ENCODE measurements at places on chromosomes 16 and 17. TPM values are rescaled to one million over a fixed set of nuclear protein-coding genes. Genes with fewer than 3 reads are reported as not detected.

DNA sequence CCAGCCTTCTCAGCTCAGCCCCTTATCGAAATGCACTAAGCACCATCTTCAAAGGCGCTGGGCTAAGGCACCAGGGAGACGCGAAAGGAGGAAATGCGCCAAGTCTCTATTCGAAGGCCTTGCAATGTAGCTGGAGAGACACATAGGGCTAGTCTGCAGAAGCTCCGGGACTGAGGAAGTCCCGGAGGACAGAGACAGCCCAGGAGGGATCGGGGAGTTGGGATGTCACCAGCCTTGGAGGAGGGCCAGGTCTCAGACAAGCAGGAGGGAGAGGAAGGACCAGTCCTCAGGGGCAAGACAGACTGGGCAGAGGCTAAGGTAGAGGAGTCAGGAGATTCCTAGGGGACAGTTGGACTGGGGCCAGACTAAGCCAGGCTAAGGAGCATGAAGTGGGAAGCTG is 8.5 kb downstream of the C17orf100 start:
- no peak for DNase-seq

DNA sequence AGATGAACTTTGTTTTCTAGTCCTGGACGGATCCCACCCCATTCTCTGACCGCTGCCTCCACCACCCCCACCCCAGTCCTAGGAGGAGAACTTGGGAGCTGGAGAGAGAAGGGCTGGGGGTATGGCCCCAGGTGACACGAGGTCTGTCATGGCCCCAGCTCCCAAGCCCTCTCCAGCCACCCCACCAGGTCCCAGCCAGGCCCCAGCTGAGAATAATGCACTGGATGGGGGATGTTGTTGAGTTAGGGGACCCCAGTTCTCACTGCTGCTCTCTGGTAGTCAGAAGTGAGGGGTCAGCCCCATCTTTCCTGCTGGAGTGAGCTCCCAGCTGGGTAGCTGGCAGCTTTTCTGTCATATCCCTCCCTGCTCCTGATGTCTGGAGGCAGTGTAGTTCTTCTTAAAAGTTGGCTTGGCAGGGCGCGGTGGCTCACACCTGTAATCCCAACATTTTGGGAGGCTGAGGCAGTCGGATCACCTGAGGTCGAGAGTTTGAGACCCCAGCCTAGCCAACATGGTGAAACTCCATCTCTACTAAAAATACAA is 4.6 kb upstream of the COL1A1 start:
- DNase-seq = no peak

DNA sequence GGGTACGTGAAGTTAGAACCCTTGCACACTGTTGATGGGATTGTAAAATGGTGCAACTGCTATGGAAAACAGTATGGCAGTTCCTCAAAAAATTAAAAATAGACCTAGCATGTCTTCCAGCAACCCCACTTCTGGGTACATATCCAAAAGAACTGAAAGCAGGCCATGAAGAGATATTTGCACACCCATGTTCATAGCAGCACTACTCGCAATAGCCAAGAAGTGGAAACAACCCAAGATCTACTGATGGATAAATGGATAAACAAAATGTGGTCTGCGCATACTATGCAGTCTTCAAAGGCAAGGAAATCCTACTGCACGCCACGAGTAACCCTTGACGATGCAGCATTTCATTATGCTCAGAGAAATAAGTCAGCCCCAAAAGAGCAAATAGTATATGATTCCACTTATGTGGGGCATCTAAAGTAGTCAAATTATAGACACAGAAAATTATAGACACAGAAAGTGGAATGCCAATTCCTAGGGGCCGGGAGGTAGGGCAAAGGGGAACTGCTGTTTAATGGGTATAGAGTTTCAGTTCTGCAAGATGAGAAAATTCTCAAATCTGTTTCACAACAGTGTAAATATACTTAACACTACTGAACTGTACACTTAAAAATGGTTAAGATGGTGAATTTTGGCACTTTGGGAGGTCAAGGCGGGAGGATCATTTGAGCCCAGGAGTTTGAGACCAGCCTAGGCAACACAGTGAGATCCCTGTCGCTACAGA is 17.2 kb downstream of the CORO7 start:
- DNase-seq = no peak

Gene TBC1D3K
- total RNA-seq = not detected

GRCh38 chr16:1895949-1896675 is 22.1 kb downstream of the HS3ST6 start:
- no peak for DNase-seq

Gene HNF1B
- total RNA-seq = 34.8 TPM

DNA sequence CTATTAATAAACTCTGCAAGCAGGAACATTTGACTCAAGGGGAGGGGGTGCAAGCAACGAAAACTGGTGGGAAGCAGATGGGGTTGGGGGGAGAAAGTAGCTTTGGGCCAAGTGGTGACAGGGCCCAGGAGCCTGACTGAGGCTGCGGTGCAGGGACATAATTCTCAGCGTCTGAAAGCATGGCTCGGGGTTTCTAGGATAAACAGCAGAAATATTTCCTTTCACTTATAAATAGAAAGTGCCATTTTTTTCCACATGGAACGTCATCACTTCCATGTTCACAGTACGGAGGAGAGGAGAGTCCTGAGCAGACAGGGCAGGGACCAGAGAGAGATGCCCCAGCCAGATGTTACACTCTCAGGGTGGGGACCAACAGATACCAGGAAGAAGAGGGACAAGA is 197.1 kb downstream of the ZFHX3 start:
- no peak for DNase-seq

DNA sequence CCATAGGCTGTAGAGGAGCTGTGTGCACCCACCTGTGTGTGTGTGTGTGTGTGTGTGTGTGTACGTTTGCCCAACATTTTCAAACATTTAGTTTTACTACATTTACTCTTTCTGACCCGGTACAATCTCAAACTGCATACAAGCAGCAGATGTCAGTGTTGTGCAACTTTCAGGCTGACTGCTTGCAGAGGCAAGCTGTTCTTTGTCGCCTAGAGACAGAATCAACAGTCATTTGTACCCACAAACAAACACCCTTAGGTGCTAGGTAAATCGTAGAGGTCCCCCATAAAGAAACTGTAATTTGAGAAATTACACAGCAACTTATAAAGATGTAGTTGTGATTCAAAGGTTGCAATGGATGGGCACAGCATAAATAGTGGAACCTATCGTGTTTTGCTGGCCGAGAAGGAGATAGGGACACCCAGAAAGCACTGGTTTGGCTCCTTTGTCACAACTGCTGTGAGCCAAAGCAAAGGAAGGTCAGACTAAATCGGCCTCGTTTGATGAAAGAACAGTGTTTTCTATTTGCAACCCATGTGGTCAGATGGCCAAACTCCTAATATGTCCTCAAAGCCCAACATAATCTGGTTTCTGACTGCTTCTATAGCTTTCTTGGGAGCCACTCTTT is 478.4 kb downstream of the TOX3 start:
- DNase-seq = peak; percentile 31

GRCh38 chr16:88403794-88404581 is 21.2 kb downstream of the ZNF469 start:
- DNase-seq = no peak

Gene DPEP3
- total RNA-seq = not detected

- no peak for DNase-seq
These were observed 48.1 kb upstream of the ALOX12 start for GRCh38 chr17:6947745-6948144.

Gene HSPB9
- total RNA-seq = not detected

Measured in colonic mucosa (tissue), 4 donors.